ENCODE measurements at places on chromosomes 12 and 14.
A peak's percentile ranks its signal among the peaks of the same experiment; 100 is the strongest.

GRCh38 chr12:69978020-69978419, 153.0 kb downstream of the MYRFL start:
- DNase-seq, result no peak

DNA sequence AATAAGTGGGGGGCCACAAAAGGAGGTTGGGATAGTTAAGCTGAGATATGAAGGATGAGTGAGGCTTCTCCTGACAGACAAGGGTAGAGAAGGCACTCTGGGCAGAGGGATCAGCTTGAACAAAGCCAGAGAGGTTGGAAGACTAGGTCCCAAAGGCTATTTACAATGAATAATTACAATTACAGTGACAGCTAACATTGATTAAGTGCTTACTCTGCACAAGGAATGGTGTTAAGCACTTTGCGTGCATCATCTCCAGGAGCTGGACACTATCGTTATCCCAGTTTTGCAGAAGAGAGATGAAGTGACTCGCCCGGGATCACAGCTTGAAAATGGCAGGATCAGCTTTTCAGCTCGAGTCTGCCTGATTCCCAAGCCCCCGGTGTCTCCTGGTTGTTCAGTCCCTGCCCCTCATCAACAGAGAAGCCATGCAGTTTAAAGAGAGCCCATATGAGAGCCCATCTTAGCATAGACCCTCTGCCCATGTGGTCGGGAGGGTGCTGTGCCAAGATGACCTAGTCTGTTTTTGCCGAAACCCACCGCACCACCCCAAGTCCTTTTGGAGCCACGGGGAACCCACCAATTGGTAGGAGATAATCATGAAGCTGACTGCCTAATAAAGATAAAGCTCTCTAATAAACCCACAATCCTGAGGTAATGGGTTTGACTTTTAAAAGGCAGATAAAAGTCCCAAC, 89.9 kb upstream of the HSPB8 start:
- DNase-seq, result no peak

- DNase-seq, result peak; percentile 81
Observed at GRCh38 chr14:106417224-106418049, 891.1 kb downstream of the TMEM121 start.

- no peak for DNase-seq
Observed at GRCh38 chr14:53368711-53369201, 215.6 kb upstream of the DDHD1 start.

DNA sequence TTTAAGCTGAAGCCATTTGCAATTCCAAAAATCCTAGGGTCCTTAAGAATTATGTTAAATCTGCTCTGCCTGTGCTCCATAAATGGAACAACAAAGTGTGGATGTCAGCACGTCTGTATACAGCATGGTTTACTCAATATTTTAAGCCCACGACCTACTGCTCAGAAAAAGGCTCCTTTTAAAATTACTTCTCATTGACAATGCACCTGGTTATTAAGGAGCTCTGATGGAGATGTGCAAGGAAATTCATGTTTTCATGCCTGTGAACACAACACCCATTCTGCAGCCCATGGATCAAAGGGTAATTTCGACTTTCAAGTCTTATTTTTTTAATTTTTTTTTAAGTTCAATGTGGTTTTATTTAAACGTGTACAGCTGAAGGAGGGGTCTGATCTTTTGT, 48.1 kb downstream of the FBXO33 start:
- no peak for DNase-seq

DNA sequence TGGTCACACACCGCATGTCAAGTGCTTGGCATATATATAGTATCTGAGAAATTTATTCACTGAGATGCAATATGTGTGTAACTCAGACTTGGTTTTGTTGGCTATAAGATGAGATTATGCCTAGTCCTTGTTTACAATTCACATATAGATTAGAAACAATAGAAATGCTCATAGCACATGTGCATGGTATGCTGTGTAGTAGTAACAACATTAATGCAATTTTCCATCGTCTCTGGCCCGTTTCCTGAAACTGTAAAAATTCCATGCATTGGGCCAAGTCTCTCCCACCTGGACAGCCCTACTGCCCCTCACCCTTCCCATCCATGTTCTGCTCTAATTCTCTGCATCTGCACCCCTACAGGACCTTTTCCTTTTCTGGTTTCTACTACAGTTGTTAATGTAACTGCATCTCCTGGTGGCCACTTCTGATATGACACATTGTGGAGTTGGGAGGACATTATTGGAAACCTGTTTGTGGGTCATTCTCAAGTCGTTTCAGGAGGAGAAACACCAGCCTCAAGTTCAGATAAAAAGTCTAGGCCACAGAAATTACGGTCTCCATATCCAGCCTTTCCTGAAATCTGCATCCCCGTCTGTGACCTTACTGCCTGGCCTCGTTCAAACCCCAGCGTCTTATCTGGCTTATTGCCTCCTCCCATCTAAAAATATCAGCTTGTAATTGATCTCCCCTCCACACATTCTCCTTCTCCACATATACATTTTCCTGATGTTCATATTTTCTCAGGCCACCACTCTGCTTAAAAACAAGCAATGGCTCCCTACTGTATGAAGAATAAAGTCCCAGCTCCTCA, 37.5 kb downstream of the EMP1 start:
- no peak for DNase-seq

DNA sequence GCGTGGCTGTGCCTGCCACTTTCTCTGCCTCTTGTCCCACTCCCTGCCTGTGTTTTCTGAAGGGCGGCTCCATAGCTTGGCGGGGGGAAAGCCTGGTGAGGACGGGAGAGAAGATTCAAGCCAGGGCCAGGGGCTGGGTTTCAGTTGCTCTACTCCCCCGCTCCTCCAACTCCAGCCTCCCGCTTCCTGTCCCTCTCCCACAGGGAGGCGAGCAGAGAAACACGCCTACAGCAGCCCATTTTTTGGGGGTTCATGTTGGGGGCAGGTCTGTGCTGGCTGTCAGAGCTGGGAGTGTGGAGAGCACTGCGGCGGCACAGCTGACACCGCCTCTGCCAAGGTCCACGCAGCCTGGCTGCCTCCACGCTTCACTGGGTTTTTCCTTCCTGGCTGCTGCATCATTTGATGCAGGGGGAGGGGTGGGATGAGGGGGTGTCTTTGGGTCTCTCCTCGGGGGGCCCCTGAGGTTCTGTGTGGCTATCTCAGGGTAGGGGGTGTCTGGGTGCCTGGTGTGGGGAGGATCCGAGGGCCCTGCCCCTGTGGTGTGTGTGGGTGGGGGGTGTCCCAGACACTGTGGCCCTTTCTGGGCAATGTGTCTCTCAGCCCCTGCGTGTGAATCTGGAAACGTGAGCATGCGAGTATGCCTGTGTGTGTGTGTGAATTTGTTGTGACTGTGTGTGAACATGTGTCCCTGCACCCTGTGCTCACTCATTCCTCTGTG, 10.7 kb upstream of the KRT80 start:
- DNase-seq, result no peak
